Activated naive CD8-positive, alpha-beta T cell treated with anti-CD3 and anti-CD28 coated beads, Interleukin-2, amount 50 U/mL, for 16 hours (primary cell): ENCODE measurements at places on chromosomes 4 and X.

DNA sequence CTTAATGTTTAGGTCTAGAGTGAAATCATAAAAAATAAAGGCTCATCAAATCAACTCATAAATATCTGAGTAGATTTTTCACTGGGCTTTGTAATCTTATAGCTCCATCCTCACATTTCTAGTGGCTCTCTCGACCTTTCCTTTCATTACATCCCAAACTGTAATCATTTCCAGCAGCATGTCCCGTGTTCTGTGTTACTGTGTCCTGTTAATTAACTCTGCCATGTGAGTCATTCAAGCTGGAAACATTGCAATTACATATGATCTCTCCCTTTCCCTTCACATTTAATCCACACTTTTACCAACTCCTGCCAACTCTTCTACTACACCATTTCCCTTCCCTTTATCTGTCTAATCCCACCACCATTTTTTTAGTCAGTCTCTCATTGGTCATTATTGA lies 75.5 kb downstream of the UGT8 start:
- DNase-seq: no peak

GRCh38 chr4:24949970-24950369 lies 37.1 kb upstream of the CCDC149 start:
- no peak for DNase-seq

- DNase-seq: no peak
These were observed 3.9 kb downstream of the TFDP3 start for GRCh38 chrX:133214301-133214700.

DNA sequence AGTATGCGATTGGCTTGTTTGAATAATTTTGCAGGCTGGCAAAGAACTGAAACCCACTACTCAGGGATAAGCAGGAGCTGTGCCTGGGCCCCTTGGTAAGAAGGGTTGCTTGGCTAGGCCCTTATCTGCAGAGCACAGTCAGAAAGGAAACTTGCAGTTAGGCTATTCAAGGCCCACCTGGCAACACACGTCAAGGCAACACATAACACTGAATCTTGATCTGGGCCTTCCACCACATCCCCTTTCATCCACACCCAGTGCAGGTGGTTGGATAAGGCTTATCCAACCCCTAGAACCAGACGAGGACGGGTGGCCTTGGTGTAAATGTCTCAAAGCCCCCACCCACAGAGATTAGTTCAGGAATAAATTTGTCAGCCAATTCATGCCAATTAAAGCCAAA lies 72.8 kb upstream of the NEIL3 start:
- DNase-seq: no peak

GRCh38 chr4:3407930-3408792 lies 33.6 kb upstream of the HGFAC start:
- no peak for DNase-seq

GRCh38 chr4:11042760-11043159 lies 358.2 kb upstream of the CLNK start:
- DNase-seq: no peak

- DNase-seq: no peak
These were observed 613.5 kb downstream of the PCDH18 start for GRCh38 chr4:136918772-136919171.

DNA sequence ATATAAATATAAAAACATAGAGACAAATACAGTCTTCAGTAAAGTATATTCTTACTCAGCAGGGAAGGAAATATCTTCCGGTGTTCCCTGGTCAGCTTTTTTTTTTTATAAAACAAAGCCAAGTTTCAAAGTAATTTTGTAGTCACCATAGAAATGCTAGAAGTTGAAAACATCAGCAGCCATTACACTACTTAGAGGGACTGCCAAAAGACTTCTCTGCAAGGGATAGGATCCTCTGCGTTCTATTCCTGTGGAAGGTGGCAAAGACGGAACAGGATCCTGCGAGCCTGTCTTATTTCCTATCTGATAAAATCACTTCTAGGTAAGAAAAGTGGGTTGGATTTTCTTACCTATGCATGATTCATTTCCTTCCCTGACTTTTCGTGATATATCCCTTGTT lies 19.4 kb downstream of the CLDN22 start:
- no peak for DNase-seq

DNA sequence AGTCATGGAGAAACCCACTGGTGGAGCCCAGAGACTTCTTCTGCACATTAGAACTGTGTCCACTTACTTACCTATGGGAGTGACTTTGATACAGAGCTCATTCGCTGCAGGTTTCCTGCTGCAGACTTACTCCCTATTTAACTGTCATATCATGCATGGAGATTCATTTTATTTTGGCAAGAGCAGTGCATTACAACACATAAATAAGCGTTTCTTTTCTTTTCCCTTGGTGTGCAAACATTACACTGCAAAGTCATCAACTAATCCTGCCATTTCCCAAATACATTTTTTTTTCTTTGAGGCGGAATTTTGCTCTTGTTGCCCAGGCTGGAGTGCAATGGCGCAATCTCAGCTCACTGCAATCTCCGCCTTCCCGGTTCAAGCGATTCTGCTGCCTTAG lies 230.9 kb upstream of the SFRP2 start:
- no peak for DNase-seq

- no peak for DNase-seq
These were observed 29.0 kb downstream of the VCX3A start for GRCh38 chrX:6505960-6506359.

DNA sequence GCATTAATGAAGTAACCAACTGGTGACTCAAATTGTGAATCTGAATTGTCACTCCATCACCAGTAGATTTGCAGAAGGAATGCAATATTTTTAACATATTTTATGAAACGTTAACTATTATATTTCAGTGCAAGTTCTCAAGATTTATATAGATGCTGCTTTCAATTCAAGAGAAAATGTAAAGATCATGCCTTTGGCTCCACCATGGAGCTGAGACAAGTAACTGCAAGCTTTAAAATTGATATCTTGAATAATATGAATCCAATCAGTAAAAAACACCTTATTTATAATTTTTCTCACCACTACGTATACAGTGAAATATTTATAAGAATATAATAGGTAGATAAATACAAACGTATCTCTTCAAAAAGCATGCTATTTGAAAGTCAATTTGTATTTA lies 27.8 kb upstream of the GALNTL6 start:
- DNase-seq: no peak

GRCh38 chrX:119067023-119067739 lies 5.6 kb upstream of the CT47C1 start:
- no peak for DNase-seq

- peak; percentile 3 for DNase-seq
These were observed 54.5 kb downstream of the RTL9 start for GRCh38 chrX:110412971-110413726.

DNA sequence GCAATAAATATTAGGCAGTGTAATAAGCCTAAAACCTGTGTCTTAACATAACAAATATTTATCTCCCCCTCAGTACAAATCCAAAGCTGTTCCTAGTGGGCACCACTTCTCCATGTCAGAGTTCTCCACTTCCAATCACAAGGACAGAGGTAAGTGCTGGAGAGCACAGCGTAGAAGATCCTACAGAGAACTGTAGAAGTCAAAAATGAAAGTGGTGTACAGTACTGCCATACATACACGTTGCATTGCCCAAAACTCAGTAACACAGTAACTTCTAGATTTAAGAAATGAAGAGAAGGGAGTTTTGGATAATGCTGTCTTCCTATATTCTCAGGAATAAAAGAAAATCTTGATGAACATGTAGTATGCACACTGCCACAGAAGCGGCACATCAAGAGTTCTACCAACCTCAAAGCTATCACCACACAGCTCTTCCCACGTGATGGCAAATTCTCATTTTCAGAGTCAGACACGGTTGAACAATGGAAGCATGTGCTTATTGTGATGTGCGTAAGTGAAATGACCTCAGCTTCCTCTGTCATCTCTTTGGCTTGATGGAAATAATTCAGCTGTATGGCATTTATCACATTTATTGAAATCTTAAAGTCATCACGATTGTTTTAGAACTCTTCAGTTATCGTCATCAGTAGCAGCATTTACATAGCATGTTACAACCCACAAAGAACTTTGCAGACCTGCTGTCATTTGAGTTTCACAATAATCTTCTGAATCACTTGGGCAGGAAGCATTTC lies 27.1 kb upstream of the SPANXN4 start:
- no peak for DNase-seq

DNA sequence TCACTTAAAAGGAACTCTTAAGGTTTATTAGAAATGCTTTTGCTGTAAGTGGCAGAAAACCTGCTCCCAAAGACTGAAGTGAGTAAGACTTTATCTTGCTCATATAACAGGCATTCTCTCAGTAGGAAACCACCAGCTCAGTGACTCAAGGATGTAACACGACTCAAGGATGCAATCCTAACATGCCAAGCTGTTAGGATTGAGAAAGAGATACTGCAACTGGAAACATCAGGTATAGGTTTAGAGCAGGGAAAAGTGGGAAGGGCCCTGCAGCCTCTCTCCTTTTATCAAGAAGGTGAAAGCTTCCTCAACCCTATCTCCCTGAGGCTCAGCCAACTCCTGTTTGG lies 11.9 kb upstream of the SLC9A7 start:
- no peak for DNase-seq

- no peak for DNase-seq
These were observed 24.4 kb upstream of the DYNLT3 start for GRCh38 chrX:37871626-37872302.

GRCh38 chr4:39821951-39822350 lies 124.0 kb downstream of the UBE2K start:
- no peak for DNase-seq

DNA sequence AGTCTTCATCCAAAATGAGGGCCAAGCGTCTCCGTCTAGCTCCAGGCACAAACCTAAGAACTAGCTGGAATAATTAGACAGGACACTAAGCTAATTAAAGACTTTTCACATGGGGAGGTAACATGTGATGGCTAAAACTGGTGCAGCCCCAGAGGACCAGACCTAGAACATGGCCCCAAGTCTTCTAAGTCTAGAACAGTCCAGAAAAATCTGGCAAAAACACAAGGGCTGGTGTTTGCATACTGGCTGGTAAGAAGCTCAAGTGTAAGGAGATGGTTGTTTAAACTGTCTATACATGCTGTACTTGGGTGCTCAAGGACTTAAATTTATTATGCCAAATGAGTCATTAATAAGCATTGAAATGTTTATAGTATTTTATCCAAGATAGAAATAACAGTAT lies 10.0 kb downstream of the SH3KBP1 start:
- no peak for DNase-seq

DNA sequence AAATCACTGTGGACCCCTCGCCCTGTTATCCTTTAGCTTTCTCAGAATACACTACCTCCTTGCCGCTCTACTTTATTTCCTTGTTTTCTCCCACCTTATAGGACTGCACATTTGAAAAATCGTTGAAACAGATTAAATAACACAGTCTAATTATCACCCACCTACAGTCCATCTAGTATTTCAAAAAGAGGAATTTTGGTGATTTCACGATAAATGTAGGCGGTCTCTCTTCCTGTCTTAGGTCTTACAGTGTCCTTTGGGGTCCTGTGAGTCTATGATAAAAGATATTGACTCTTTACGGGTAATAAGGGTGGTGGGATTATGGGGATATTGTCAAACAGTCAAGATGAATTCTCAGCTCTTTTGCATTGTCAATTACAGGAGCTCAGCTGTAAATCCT lies 2.4 kb upstream of the TBL1X start:
- no peak for DNase-seq

- no peak for DNase-seq
These were observed at the start of gene CLDN22 for GRCh38 chr4:183320211-183321059. Gene CLDN22 (minus strand): TSS chr4:183320276. CDS start chr4:183320218, 58 bp downstream.

GRCh38 chrX:22345884-22346283 lies 73.2 kb downstream of the CBLL2 start:
- no peak for DNase-seq

DNA sequence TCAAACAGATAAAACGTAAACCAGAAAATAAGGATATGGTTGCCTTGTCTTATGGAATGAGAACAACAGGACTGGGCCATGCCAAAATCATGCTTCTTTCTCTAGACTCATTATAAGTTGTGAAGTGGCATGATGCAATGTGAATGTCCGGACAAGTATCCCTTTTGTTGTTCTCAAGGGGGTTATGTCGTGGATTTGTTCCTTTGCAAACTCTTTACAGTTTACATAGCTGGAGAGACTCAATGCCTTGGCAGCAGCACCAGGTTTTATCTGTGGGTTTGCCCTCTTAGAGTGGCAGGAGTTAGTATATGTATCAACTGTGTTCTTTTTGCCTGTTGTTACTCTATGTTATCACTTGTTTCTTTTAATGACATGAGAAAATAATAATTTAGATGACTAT lies 41.4 kb downstream of the SPRY1 start:
- DNase-seq: no peak

DNA sequence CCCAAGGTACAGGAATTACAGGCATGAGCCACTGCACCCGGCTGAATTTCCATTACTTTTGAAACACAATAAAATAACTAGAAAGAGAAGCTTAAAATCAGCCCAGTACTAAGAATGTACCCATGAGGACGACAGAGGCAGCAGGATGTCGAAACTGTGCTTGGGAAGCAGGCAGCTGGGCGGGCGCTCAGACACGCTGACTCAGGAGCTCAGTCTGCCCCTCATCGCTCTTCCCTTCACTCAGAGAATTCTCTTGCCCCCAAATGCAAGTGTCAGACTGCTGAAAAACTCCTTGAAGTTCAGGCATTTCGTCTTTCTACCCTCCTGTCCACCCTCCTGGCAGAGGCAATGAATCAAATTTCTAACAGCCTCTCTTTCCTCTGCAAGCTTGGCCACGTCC lies 41.0 kb upstream of the CDKN2AIP start:
- DNase-seq: no peak

GRCh38 chr4:26365537-26366150 lies 44.8 kb downstream of the RBPJ start:
- DNase-seq: no peak

DNA sequence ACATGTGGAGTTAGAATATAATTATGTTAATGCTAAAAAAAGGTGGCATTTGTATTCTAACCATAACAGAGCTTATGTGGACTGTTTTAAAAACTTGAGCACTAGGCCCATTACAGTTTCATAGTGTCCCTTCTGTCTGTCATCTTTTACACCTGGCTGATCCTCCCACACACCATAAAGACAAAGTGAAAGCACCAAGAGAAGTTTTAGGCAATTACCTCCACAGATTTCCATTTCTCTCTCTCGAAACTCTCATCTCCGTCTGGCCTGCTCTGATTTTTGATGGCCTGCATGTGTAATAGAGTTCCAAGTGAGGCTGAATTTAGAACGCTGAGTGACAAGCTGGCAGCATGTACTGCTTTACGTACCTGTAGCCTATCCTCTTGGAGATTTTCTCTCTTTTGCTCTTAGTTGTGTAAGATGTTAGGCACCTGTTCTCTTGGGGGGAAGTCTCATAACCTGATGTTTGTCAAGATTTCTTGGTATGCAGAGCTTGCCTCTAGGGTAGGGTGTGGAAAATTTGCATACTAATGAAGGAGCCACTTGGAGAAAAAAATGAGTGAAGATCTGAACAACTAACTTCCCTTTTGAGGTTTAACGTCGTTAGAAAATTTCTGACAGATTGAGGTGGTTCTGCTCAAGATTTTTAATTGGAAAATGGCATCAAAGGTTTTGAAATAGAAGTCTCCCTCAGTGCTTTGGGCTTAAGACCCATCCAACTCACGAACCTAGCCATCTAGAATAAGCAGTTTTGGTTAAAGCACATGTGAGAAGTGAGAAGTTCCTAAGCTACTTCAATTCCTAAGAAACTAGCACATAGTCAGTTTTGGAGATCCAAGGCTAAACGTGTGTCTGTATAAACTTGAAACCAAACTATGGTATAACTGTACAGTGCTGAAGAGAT lies 57.6 kb upstream of the RAP1GDS1 start:
- DNase-seq: no peak

GRCh38 chrX:136823175-136823574 lies 42.4 kb upstream of the ARHGEF6 start:
- DNase-seq: no peak

GRCh38 chrX:53211391-53211978 lies 13.5 kb downstream of the KDM5C start:
- no peak for DNase-seq

GRCh38 chr4:164536814-164537213 lies 217.1 kb upstream of the SMIM31 start:
- no peak for DNase-seq
